Kidney capillary endothelial cell (primary cell): ENCODE measurements at places on chromosomes 12 and 14.
A peak's percentile ranks its signal among the peaks of the same experiment; 100 is the strongest.

DNA sequence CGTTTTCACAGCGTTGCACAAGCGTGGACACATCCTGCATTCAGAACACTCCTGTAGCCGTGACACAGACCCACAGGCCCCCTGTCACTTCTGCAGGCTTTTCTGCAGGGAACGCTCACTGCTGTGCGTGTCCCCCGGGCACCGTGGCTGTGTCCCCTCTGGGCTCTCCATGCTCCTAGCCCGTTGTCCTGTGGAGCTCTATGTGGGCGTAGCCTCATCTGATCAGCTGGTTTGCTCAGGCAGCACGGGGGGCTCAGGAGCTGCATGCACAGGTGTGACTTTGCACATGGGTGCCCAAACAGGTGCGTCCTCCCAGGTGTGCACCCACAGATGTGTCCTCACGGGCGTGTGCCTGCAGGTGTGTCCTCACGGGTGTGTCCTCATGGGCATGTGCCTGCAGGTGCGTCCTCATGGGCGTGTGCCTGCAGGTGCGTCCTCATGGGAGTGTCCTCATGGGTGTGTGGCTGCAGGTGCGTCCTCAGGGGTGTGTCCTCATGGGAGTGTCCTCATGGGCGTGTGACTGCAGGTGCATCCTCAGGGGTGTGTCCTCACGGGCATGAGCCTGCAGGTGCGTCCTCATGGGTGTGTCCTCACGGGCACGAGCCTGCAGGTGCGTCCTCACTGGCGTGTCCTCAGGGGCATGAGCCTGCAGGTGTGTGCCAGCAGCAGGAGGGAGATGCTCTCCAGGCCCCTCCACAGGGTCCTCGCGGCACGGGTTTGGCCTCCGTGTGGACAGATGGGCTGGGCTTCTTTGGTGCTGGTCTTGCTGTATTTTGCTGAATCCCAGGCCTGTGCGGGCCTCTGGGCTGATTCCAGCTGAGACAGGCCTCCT, 17.5 kb downstream of the MTA1 start:
- no peak for DNase-seq

- no peak for DNase-seq
Observed at GRCh38 chr14:39102265-39102968, 618 bp downstream of the SEC23A start.

GRCh38 chr14:29846339-29847055, 81.2 kb downstream of the PRKD1 start:
- DNase-seq = no peak

GRCh38 chr12:69894800-69895383, 69.9 kb downstream of the MYRFL start:
- DNase-seq = no peak

DNA sequence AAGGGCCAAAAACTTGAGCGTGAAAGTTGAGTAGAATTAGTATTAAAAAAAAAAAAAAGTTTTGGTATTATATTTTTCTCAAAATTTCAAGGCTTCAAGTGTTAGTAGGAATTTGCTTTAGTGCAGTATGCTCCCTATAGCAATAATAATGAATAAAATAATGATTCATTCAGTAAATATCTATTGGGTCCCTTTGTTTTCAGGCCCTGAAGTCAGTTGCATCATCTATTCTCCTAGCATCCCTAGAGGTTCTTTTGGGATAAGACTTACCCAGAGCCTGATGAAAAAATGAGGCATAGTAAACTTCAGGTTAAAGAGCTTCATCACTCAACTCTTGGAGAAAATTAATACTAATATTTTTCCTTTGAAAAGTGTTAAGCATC, 1.1 kb downstream of the KMT5A start:
- peak; percentile 46 for DNase-seq

DNA sequence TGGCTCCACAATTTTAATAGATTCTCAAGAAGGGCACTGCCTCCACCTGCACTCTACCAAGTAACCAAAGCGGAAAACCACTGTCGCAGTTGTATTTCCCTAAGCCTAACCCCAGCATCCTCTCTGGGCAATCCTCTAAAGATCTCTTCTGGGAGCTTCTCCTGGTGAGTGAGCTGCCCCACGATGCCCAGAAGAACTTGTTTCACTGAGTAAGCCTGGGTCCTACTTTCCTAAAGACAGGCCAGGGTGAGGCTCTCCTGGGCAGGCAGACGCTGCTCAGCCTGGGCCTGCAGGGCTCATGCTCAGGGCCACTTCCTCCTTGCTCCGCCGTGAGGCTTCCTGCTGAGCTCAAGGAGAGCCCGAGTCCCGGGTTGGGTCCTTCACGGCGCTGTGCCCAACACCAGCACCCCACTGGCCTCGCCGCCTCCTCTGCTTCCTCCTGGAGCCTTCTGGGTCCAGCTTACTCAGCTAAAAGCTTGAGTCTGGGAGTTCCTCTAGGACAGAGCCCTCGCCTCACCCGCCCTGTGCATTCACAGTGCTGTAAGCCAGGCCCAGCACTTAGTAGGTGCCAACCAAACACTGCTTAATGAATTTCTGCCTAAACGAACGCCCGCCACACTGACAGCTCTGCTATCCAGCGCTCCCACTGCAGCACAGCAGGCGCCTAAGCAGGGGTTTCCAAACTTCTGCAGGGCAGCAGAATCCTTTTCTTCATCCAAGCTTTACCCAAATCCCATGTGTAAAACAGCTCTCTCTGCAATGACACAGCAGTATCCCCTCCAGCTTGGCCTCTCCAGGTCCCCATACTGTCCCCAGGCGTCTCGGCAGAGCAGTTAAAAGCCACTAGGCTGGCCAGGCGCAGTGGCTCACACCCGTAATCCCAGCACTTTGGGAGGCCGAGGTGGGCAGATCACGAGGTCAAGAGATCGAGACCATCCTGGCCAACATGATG, 5.7 kb downstream of the RAB35 start:
- no peak for DNase-seq

DNA sequence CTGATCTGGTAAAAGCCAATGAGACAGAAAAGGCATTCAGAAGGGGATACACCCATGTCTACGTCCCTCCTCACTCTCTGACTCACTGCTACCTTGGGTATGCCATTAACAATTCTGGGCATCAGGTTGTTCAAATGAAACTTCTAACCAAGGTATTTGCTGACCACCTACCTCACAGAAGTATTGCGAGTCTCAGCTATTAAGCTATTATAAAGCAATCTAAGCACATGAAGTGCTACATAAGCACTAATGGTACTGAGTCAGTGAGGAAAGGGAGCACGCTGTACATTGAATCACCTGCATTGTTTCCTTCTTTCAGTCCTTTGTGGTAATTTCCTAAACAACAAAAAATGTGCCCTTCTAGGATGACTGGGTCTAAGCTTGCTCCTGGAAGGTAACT, 62.8 kb upstream of the CCDC91 start:
- DNase-seq = no peak

GRCh38 chr14:63435204-63435603, 108.0 kb downstream of the PPP2R5E start:
- DNase-seq = no peak

DNA sequence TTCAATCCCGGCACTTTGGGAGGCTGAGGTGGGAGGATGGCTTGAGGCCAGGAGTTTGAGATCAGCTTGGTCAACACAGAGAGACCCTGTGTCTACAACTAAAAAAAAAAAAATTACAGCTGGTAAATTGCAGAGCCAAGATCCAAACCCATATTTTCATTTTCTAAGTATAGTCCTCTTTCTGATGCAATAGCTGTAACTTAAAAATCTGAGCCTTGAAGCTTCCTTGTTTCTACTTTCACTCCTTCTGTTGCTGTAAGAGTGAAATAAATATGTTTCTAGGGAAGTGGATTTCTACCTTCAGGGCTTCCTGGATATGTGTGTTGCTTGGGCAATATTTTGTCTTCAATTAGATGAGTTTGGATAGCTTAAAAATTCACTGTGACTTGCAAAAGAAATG, 42.0 kb upstream of the PRICKLE1 start:
- no peak for DNase-seq

- DNase-seq = no peak
Observed at GRCh38 chr14:105315211-105315721, 718 bp downstream of the PACS2 start.

DNA sequence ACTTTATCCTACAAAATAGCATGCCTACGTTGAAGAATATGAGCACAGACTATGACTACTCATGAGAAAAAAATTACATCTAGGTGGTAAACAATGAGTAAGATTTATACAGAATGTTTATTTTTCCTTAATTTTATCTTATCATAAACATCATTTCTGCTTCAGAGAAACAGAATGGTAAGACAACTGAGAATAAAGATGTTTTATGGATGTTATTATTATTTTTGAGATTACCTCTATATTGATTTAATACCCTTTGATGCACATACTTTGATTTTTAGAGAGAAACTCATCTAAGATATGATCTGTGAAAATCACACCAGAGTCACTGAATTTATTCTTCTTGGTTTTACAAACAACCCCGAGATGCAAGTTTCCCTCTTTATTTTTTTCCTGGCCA, at the start of gene OR10A7:
TSS of gene OR10A7 (plus strand) at position 301 of the 400 bp plus-strand sequence. CDS start at position 301, 0 bp downstream.
- no peak for DNase-seq

GRCh38 chr12:113190761-113191160, 5.2 kb downstream of the RITA1 start:
- peak; percentile 33 for DNase-seq

GRCh38 chr14:101458741-101459550, 102.3 kb upstream of the DIO3 start:
- DNase-seq = no peak

- DNase-seq = no peak
Observed at GRCh38 chr12:122072031-122072970, 6.3 kb upstream of the MLXIP start.

GRCh38 chr12:42507081-42507480, 82.5 kb downstream of the PRICKLE1 start:
- no peak for DNase-seq

- no peak for DNase-seq
Observed at GRCh38 chr12:52120951-52121823, 41.7 kb downstream of the SMIM41 start.

GRCh38 chr12:65740506-65740872, 83.8 kb upstream of the HMGA2 start:
- DNase-seq = no peak

DNA sequence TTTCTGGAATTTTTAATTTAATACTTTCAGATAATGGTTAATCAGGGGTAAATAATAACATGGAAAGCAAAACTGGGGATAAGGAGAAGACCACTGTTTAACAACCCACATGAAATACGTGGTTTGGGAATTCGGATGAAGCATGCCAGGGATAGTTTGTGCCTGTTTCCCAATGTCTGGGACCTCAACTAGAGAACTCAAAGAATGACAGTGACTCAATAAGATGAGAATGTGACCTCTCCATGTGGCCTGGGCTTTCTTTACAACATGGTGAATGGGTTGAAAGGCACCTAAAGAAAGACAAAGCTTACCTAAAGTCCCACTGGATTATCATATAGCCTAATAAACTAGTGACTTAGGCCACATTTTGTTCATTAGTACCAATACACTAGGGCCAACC, 460.3 kb upstream of the LRFN5 start:
- DNase-seq = no peak

- DNase-seq = no peak
Observed at GRCh38 chr12:636632-637031, 26.6 kb downstream of the NINJ2 start.

GRCh38 chr12:113818283-113818682, 147.8 kb downstream of the RBM19 start:
- DNase-seq = no peak

- DNase-seq = no peak
Observed at GRCh38 chr12:34301251-34302130, 279.2 kb downstream of the ALG10 start.

DNA sequence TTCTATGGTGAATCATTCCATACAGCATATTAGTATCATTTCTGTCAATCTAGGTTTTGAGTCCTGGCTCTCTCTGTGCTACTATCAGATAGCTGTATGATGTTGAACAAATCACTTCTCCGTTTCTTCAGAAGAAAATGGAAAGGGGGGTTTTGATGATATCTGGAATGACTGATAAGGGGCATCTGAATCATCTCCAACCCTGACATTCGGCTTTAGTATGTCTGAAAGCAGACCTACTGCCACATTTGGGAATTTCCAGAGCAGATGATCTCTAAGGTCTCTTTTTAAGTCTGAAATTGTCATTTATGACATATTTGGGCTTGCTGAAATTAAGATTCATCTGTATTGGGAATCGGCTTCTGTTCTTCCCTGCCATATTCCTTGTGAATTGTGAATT, 10.1 kb downstream of the MLF2 start:
- DNase-seq = no peak

DNA sequence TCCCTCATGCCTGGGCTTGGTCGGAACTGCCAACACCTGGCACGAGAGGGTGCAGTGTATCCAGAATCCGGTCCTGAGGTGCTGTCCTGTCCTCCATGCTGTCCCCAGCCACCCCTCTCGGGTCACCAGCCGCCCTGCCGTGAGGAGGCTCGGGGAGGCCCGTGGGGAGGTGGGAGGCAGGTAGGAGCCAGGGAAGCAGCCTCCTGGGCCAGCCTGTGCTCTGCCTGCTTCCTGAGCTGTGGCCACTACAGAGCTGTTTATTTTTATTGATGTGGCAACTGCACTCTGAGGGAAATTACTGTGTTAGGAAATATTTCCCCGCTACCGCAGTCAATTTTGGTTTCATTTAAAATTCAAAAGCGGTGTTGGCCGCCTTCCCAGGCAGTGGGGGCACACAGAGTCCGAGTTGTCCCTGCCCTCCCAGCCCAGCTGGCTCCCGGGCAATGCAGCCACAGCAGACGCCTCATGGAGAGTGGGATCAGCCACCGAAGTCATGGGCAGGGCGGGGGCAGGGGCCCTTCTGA, 18.3 kb downstream of the NOC4L start:
- DNase-seq = no peak

GRCh38 chr14:34423445-34423844, 38.6 kb downstream of the SPTSSA start:
- no peak for DNase-seq

GRCh38 chr12:2299206-2299605, 246.4 kb downstream of the CACNA1C start:
- no peak for DNase-seq

DNA sequence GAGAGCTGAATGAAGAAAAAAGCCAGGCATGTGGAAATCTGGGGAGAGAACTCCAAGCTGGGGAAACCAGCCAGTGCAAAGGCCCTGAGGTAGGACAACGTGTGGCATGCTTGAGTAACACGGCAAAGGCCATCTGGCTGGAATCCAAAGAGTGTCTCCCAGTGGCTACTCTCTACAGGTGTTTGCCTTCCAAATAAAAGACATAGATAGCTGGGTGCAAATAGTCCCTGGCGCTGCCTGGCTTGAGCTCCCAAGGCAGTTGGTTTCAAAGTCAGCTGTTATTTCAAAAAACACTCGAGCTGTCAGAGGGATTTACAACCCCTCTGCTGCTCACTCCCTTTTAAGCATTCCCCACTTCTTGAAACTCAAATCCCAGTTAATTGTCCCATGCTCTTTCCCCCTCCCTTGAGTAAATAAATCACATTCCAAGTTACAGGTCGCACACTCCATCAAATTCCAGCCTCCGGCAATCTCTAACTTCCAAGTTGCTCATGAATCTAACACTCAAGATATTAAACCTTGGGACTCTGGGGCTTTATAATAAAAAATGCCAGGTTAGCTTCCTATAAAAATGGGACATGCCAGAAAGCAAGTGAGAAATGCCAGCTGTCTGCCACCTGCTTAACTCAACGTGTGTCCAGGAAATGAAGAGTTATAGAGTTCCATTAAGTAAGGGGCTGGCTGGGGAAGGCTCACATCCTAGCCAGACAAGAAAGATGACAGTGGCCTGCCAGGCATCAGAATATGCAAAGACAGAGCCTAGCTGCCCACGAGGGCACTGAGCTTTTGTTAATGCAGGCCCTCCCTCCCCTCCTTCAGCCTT, 133.6 kb upstream of the NOS1 start:
- no peak for DNase-seq
